ENCODE measurements at places on chromosomes 16 and 17. TPM values are rescaled to one million over a fixed set of nuclear protein-coding genes. Genes with fewer than 3 reads are reported as not detected.

The KCNJ2 gene
- not detected for total RNA-seq

The OGFOD1 gene
- total RNA-seq = 51.0 TPM

The TBC1D3K gene
- not detected for total RNA-seq

The TMEM204 gene
- 12.9 TPM for total RNA-seq

The RTN4RL1 gene
- 0.27 TPM for total RNA-seq

The EVPLL gene
- not detected for total RNA-seq

The MT1A gene
- total RNA-seq = not detected

The CCL17 gene
- total RNA-seq = 2.1 TPM

The CDH13 gene
- total RNA-seq = not detected

DNA sequence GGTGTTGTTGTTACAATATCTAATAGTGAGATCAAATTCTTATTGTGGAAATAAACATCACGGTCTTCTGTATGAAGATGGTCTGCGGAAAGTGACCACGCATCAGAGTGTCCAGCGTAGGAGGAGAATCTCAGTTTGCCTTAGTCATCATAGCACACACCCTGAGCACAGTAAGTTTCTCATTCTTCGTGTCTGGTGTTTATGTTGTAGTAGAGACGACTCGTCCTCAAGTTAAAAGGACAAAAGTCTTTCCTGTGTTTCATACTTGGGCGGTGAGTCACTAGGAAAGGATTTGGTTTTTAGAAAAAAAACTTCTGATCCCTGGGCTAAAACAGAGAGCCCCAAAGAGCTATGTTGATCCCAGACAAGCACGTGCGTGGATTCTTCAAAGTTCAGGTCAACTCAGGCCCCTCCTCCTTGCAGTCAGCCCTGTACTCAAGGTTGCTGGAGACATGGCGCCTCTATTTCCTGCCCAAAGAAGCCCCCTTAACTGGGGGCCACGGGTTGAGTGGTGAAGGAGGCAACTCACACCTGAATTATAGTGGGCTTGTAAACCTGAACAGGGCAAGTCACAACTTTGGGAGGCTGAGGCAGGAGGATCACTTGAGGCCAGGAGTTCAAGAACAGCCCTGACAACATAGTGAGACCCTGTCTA lies 170.4 kb downstream of the ZFHX3 start:
- DNase-seq = no peak

DNA sequence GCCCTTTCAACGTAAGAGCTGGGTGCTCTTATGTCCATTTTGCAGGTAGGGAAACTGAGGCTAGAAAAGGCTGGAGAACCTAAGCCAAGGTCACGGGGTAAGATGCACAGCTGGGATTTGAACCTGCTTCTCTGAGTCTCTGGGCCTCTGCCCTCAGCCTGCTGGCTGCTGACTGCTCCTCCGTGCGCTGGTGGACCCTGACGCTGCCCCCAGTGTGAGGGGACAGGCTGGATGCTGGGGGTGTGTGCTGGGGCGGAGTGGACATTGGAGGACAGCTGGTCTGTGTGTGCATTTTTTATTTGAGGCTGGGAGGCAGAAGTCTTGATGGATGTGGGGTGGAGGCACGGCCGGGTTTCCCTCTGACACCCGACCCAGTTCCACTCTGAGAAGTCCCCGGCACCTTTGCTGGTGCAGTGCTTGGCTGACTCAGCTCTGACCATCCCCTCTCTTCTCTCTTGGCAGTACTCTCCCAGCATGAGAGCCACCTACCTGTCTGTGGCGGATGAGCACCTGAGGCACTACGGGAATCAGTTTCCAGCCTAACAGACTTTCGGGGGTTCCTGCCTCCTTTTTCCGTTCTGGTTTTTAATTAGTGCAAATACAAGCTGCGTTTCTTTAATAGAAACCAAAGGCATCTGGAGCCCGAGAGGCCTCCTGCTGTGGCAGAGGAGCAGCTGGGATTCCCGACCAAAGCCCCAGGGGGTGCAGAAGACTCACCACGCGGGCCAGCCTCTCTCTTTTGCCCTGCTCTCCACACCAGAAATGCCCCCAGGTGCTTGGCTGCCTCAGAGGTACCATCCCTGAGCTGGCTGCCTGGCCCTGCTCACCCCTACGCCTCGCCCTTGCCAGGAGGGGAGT lies 14.1 kb upstream of the DNAI2 start:
- no peak for DNase-seq

- DNase-seq = peak; percentile 93
Observed at GRCh38 chr16:89723279-89724250, 2.2 kb downstream of the ZNF276 start.

DNA sequence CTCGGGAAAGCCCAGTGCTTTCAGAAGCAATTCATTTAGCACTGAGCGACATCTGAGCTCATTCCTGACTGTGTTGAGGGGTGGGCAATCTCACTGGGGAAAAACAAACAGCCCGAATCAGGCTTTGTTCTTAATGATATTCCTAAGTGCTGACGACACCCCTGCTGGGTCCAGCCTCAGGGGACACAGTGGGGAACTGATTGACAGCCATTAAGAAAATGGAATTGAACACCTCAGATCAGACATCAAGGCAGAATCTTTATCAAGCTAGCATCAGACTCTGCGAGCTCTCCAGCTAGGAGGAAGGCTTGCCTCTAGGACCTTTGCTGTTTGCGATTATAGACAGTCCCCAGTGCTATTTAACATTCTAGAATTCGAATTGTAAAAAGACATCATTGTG lies 22.5 kb upstream of the LYRM9 start:
- no peak for DNase-seq

DNA sequence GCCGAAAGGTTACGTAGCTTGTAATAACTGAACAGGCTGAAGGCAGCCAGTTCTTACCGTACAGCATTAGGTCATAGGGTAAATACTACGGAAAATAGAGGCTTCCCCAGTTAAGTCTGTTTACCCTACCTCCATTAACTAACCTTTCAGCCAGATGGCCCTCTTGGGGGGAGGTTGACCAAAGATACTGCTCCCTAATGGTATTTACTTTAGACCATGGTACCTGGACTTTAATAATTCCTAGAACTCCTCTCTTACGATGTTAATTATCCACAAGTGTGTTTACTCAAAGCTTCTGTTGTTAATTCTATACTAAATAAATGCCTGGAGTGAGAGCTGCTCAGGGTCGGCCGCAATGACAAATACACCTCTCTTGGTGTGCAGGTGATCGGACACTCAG lies 9.8 kb upstream of the ADAT1 start:
- DNase-seq = no peak

GRCh38 chr17:45873728-45874127 lies 20.6 kb upstream of the MAPT start:
- DNase-seq = peak; percentile 53

GRCh38 chr17:29613856-29614255 lies 8.9 kb downstream of the CORO6 start:
- no peak for DNase-seq

DNA sequence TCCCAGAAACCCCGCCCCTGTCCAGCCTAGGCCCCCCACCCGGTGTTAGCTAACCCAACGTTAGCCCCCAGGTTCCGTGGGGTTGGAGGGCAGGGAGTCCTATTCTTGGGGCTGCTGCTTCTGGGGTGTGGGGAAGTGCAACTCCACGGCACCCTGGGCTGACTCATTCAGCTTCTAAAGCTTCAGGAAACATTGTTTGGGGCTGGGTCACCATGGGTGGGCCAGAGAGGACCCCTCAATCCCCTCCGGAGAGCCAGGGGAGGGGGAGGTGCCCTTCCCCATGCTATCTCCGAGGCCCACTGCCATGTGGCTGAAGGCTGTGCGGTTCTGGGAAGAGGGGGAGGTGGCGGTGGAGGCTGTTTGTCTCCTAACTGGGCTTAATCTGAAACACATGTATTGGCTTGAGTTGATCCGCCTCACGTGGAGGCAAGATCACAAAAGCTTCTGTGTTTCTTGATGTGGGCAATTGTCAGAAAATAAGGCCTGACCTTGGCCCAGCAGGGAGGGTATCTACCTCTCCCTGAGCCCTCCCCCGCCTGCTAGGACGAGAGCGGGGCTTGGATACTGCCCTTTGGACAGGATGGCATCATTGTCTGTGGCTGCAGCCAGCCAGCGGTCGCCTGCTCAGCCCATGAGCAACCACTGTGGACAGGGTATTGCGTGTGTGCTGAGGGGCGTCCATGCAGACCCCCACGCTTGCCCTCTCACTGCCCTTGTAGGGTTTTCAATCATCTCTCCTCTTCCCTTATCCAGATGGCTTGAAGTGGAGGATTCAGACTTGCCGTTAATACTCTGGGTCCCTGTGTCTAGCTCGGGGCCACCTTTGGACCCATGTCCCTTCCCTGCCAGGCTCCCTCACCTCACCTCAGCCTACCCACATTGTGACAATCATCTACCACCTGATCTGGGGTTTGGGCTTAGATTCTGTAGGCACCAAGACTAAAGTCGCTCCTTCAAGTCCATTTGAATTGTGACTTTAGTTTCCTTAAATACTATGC lies 1.3 kb downstream of the SERPINF1 start:
- DNase-seq = peak; percentile 25

- DNase-seq = no peak
Observed at GRCh38 chr17:58560511-58560910, 46.1 kb upstream of the MTMR4 start.

DNA sequence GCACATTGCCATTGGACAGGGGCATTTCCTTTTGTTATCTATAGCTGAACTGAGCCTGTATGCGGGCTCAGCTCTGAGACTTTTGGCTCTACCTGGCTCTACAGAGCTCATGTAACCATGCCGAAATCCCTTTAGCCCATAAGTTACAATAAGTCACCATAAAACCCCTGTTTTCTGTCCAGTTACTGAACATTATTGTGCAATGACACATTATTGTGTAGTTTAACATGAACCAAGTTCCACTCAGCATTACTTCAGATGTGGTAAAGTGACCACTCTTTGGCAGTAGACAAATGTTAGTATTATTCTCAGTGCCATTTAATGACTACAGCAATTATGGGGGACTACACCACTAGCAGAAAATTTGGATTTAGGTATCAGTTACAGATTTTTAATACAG lies 65.4 kb upstream of the RASL10B start:
- no peak for DNase-seq

- DNase-seq = peak; percentile 80
Observed at GRCh38 chr17:63998050-63998720, at the start of gene PRR29. Gene PRR29, plus strand, starts transcription at chr17:63998351. Its CDS starts 14 bp downstream, at chr17:63998365.

- no peak for DNase-seq
Observed at GRCh38 chr17:66865151-66865550, 30.2 kb downstream of the CACNG5 start.

DNA sequence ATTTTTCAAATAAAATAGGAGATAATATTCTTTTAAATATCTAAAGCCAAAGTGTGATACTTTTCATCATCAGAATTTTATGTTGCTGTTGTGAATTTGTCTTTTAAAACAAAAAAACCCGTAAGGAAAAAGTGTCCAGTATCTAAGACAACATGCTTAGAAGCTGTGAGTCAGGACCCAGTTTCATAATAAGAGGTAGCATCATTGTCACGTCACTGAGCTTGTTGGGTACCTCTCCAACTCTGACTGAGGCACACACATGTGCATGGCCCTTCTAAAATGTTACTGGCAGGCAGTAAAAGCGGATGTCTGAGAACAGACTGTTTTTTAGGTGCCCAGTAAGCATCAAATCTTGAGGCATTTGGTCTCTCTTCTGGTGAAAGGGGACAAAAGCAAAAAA lies 2.5 kb downstream of the CIAPIN1 start:
- DNase-seq = no peak

GRCh38 chr17:27577884-27578717 lies 52.9 kb upstream of the LGALS9 start:
- DNase-seq = no peak

Data from activated CD8-positive, alpha-beta T cell treated with anti-CD3 and anti-CD28 coated beads for 36 hours (primary cell).